ENCODE measurements at places on chromosomes 4 and X.

DNA sequence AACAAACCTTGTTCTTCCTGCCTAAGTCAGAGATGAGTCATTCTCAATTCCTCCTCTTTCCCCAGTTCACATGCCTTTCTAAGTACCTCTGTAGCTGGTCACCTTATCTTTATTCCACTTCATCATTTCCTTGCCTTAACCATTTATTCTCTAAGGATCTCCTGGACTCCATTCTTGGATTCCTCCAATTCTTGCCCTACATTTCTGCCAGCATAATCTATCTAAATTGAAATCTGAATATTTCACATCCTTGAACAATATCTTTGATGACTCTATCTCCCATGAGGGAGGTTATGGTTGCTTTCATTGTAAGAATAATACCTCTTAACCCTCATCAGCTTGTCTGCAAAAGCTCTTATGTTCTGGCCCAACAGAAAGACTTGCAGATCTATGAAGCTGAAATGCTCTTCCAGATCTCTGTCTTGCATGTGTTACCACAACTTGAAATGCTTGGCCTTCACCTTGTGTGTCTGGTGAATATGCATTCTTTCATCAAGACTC lies 28.6 kb upstream of the PDE5A start:
- no peak for DNase-seq

DNA sequence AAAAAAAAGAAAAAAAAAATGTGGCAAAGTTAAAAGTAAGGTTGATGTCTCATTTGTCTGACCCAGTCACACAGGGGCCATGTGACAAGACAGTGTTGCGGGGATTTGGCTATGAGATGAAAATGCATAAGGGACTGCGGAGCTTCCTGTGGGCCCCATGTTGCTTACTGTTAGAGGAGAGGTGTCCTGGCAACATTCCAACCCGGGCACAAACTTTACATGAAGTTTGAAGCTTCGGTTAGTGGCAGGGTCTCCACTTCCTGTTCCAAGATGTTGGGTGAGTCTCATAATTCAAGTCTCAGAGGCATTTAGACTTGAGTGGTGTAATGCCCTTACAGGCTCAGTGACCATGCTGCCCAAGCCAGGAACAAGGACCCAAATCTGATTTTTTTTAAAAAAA lies 111.3 kb downstream of the MAML3 start:
- no peak for DNase-seq

GRCh38 chr4:136713140-136713539 lies 819.2 kb downstream of the PCDH18 start:
- no peak for DNase-seq

GRCh38 chr4:176013476-176014247 lies 52.0 kb upstream of the WDR17 start:
- DNase-seq = no peak

DNA sequence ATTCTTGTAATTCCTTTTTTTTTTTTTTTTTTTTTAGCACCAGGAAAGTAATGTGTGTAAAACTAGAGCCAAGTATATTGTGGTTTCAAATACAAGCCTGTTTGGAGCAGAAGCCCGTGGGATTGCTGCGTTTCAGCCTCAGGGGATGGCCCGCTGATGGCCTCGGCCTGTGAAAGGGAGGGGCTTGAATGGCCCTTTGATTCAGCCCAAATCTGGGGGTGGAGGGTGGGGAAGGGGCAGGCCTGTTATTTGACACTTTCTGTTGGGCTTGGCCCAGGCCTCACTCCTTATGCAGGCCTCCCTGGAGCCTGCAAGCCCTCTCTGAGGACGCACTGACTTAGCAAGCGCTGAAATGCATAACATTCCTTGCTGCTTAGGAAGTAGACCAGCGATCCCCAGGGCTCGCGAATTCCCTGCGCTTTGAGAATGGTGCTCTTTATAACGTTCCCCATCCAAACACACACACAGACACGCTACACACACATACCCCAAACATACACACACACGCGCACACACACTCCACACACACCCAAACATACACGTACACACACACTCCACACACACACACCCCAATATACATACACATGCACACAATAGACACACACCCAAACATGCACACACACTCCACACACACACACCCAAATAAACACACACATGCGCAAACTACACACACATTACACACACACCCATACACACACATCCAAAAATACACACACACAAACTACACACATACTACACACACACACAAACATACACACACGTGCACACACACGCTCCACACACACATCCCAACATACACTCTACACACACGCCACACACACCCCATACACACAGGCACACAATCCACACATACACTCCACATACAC lies 29.6 kb downstream of the TLR10 start:
- DNase-seq = no peak

DNA sequence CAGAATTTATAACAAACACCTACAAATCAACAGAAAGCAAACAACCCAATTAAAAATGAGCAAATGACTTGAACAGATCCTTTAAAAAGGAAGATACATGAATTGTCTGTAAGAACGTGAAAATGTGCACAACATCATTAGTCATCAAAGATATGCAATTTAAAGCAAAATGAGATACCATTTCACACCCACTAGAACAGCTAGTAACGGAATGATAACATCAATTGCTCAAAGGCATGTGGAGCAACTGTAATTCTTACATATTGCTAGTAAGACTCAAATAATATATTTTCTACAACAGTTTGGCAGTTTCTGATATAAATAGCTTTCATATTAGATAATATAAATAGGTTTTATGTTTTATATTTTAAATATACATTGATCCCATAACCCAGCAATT lies 82.5 kb downstream of the LCORL start:
- DNase-seq = no peak

- DNase-seq = no peak
Observed at GRCh38 chr4:79685542-79685941, 277.5 kb upstream of the GK2 start.

DNA sequence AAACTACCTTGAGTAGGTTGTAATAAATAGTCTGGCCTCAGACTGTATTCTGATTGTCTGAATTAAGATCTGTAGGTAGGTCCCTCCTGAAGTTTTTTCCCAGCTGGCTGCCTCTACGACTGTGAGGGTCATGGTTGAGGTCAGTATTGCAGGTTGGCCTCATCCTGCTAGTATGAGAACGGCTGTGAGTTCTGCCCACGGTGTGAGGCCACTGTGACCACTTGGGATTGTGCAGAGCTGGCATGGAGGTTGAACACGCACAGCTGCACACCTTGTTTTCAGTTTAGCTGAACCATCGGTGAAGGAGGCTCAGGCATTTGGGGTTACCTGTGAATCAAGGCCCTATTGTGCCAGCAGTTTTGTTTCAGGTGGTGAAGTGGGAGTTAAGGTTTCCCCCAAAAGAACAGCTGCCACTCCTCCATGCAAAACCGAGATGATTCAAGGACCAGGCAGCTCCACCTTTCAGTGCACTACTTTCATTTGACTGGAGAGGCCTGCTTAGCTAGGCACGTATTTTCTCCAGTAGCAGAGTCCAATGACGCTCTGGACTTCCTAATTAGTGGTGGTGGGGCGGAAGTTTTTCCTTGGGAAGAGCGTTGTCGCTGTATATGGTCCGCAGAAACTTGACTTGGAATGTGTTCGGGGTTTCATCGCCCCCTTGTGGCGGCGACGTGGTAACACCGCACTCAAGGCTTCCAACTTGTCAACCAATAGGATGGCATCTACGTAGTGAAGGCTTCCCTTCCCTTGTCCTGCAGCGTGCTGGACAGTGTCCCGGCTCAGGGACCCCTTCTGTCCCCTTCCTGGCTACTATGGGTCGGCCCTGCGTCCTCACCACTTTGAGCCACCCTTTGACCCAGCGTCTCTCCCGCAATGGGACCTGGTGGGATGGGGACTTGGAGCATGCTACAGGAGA lies 13.8 kb downstream of the CMC4 start:
- DNase-seq = no peak

DNA sequence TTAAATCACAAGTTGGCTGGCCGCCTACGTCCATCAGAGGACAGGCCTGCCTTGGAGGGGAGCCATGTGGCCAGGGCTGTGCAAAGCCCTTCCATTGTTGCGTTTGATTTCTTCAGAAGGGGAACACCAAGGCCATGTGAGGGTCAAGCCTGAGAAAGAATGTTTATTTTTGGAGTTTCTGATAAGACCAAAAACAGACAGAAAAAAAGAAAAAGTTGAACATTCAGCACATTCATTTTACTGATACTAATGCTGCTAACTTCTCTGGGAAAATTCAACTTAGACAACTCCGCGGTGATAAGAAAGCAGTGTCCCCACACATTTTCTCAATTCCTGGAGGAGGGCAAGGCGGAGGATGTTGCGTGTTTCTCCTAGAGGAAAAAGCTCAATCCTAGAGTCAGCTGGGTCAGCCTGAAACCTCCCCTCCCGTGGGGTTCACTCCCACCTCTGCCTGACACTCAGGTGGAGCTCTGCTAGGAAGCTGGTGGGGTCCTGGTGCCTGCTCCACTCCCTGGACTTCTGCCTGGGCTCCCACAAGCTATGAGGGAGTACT lies 63.5 kb downstream of the ANAPC4 start:
- DNase-seq = no peak

- no peak for DNase-seq
Observed at GRCh38 chrX:110170029-110170428, 147.9 kb downstream of the AMMECR1 start.

GRCh38 chr4:130154901-130155300 lies 1058.9 kb downstream of the C4orf33 start:
- DNase-seq = no peak

Measured in vagina (tissue), 2 donors.